ENCODE measurements at places on chromosomes 5 and 9.
A peak's percentile ranks its signal among the peaks of the same experiment; 100 is the strongest.

GRCh38 chr5:30413540-30413939 is 779.9 kb upstream of the CDH6 start:
- no peak for DNase-seq

DNA sequence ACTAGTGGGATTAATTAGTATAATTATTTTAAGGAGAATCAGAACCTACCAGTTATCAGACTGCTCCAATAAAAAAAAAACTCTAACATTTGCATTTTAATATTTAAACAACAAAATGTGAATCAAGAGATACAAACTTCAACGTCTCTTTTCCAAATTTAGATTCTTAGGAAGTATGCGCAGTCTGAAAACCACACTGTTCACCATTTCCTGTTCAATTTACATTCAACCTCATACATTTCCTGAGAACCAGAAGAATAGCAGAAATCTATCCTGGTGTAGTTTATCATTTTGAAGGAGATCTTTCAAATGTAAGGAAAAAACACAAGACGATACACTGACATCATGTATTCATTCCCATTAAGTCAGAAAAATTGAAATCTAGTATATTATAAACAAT is 869.2 kb downstream of the EFNA5 start:
- DNase-seq = no peak

DNA sequence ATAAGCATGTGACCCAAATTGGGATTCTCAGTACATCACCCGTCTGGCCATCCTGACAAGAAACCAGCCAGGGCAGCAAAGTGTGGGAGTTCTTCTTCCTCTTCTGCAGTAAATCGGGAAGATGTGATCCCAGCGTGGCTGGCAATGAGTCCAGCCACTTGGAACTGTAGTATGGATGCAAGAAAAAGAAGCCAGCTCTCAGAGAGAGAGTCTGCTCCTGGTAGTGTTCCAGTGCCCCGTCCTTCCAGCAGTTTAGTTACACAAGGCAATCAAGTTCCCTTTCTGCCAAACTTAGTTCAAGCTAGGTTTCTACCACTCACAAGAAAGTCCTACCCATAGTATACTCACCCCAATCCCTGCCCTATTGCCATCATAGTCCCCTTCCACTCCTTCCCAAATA is 65.6 kb downstream of the CDK5RAP2 start:
- no peak for DNase-seq

DNA sequence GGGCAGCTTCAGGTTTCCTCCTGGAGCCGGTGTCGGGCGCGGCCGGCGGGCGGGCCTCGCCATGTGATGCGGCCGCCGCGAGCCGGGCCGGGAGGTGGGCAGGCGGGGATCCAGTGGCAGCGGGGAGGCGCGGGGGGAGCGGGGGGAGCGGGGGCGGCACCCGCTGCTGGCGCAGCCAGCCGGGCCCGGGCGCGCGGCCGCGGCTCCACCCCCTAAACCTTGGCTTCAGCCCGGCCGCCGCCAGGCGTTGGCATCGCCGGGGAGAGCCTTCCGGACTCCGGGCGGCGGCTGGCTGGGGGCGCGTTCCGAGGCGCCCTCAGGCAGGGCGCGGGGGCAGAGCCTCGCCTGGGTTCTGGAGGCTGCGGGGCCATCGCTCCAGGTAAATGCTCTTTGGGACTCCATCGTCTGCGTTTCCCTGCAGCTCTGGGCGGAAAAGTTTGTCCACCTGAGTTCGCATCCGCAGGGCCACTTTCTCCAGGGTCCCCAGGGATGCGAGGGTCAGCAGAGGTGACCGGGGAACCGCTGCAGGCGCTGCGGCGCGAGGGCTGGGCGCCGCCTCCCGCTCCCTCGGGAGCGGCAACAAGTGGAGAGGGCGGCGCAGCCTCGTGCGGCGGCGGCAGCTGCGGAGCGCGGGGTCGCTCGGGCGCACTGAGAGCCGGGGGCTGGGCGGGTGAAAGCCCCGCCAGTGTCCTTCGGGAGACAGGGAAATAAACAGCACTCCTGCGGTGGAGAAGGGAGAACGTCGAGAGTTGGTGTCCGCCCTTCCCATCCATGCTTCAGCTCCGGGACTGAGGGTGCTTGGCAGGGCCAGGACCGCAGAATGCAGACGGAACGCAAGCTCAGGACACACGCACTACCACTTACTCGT is at the start of gene ARHGEF28:
ARHGEF28 (plus strand) TSS at position 253 of the 868 bp plus-strand sequence. CDS start 58,656 bp downstream, outside the sequence.
- peak; percentile 34 for DNase-seq

- DNase-seq = peak; percentile 76
These were observed 39.8 kb upstream of the RANBP6 start for GRCh38 chr9:6055216-6055615.

DNA sequence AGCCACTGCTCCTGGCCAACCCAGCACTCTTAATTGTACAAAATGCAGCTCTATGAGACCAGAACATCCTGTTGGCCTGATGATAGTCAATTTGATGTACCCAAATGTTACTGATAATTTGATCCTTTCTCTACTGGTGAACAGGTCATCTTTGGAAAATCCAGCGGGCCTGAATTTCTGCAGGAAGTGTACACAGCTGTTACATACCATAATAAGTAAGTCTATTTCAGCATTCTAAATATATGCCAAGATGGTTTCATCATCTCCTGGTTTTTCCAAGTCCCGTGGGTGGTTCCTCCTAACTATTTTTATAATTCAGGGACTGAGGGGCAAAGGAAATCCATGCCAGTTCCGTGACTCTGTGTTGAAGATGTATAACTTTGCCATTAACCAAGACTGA is 155.4 kb downstream of the DOCK8 start:
- no peak for DNase-seq

DNA sequence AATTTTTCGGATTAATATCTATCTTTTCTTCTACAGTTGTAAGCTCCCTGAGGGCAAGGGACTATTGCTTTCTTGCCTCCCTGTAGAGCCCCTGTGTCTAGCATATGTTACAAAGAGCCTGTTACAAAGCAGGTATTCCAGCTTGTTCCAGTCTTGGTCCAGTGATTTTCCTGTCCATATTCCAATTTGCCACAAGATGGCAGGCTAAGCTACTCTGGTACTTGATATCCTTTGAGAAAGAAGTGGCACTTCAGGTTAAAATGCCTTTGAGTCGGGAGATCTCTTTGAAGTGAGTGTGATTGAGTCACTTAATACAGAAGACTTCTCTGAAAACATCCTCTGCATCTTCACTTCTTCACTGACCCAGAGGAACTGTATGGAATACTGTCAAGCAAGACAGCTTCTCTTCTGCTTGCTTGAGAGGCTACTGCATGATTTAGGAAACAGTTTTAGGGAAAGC is 24.5 kb downstream of the CAVIN4 start:
- peak; percentile 11 for DNase-seq

DNA sequence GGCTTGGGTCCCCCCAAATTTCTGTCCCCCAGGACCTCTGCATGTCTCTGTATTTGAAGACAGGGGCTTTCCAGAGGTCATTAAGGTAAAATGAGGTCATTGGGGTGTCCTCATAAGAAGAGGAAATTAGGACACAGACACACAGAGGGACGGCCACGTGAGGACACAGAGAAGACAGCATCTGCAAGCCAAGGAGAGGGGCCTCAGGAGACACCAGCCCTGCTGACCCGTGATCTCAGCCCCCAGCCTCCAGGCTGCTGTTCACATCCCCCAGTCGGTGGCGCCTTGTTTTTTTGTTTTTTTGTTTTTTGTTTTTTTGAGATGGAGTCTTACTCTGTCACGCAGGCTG is 1.2 kb upstream of the CCDC183 start:
- DNase-seq = no peak

GRCh38 chr9:99172124-99173091 is 49.3 kb downstream of the ALG2 start:
- no peak for DNase-seq

- no peak for DNase-seq
These were observed 142.8 kb downstream of the DCP2 start for GRCh38 chr5:113119246-113119924.

DNA sequence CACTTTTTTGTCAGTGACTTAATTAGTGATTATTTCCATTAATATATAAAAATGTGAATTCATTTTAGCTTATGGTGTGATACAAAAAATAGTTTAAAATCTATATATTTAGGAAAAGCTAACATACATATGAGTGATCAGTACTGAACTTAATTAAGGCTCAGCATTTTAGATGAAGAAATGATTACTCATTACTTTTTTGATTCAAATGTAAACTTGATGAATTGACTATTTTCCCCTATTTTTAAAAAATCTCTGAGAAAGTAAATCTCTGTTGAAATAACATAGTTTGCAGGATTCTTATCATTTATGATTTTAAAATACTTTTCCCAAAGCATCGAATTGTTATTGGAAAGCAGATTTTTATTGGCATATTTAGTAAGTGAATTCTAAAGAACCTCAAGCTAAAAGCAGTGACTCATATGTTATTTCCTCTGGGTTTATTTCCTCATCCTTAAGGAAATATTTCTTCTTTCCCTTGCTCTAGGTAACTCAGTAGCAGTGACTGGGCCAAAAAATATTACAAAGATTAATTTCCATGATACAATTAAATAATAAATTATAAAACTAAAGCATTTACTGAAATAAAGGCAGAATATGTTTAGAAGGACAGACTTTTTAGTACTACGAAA is 290.6 kb downstream of the FER start:
- DNase-seq = no peak

- DNase-seq = peak; percentile 36
These were observed 88.5 kb downstream of the FAM174A start for GRCh38 chr5:100623719-100624118.

DNA sequence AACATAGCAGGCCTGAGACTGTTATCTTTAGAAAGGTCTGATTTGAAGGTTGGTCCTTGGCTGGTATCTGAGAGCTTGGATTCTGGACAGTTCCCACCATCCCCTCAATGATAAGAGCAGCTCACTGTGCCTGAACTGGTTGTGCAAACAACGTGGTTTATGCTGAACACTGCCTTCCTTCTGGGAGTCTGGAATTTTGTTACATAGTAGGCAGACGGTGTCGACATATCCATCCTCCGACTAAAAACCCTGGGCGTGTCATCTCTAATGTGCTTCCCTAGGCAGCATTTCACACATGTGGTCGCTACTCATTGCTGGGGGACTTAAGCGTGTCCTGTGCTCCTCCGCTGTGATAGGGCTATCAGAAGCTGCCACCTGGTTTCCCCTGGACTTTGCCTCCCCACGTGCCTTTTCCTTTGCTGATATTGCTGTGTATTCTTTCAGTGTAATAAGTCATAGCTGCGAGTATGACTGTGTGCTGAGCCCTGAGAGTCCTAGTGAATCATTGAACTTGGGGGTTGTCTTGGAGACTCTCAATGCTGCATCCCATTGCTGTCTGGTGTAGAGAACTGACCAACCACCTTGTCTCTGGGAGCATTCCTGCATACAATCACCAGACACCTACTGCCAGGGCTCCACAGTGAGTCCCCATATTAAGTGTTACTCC is 119.1 kb upstream of the TBC1D2 start:
- no peak for DNase-seq

DNA sequence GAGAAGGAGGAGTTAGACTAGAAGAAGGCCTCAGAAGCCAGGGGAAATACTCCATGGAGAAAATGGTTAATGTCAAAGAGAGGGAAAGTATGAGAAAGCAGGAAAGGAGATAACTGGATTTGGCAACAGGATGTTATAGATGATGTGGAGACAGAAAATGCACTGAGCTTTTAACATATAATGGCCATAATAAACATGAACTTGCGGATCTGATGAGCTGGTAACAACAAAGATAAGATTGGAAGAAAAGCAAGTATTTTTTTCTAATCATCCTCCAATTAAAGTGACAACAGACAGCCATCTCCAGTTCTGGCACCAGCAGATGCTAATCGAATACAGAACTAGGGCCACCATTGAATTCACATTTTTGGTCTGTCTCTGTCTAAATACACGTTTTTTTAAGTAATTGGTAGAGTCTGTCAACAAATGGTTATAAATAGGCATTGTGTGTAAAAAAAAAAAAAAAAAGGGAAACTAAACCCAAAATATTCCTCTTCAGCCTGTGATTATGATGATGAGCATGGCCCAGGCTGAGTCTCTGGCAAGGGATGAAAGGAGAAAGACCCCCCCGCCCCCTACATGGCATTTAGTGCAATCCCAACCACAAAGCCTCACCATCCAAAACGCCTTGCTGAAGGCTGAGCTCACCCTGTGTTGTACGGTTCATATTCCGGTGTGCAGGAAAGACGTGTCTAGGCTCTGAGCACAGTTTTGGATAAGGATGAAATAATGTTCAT is 149.5 kb upstream of the LHFPL2 start:
- no peak for DNase-seq

GRCh38 chr9:133990366-133991213 is 1.5 kb downstream of the VAV2 start:
- no peak for DNase-seq

DNA sequence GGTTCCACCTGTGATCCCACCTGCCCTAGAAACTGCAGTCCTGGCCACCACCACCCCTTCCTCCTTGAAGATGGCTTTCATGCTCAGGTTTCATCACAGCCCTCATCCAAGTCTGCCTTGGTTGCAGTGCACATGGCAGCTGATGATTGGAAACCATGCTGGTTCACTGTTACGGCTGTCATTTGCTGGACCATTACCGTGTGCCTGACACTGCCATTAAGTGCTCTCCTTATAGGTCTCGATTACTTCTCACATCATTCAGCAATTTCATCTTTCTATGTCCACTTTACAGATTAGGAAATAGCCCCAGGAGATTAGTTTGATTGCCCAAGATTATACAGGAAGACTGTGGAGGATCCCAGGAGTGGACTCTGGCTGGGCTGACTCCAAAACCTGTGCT is 123.9 kb downstream of the ICE1 start:
- DNase-seq = no peak

DNA sequence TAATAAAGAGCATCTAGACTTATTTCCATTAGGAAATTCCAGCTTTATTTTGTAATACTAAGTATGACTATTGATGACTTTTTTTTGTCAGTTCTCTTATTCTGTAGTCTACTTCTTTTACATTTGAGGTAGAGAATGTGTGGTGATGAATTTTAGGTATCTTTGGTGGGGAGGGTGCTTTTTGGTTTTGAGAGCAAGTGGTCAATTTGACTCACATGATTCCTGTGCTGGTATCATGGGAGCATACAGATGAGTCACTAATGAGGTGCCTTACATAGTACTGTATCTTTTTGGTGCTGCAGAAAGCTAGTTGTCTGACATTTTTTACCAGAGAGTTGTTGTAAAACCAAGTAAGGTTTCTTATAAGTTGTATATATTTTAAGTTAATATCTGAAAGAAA is 35.3 kb downstream of the ERBIN start:
- peak; percentile 69 for DNase-seq

DNA sequence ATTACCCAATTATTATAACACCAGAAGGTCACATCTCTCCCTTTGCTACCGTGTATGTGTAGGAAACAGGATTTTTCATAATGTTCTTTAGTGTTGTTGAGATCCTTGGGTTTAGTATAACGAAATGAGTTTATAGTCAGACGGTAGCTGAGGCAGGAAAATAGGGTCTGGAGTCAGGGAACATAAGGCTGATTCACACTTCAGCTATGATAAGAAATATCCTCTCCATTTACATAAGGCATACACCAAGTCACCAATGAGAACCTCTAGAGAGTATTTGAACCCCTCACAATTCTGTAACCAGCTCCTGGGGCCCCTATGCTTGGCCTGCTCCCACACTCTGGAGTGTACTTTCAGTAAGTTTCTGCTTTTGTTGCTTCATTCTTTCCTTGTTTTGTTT is 58.9 kb upstream of the ANKH start:
- no peak for DNase-seq

GRCh38 chr9:77938163-77938562 is 93.4 kb downstream of the GNAQ start:
- DNase-seq = no peak

All from activated CD4-positive, alpha-beta T cell treated with anti-CD3 and anti-CD28 coated beads, Interleukin-10, Interleukin-2, amounts not matched to agents 100 ng/mL and 50 ng/mL, durations not matched to agents 16 hours and 8 hours (primary cell).